ENCODE measurements at places on chromosomes 16 and 17. TPM values are rescaled to one million over a fixed set of nuclear protein-coding genes. Genes with fewer than 3 reads are reported as not detected.

The IL17C gene
- total RNA-seq = 0.43 TPM

The RNF135 gene
- 1.2 TPM for total RNA-seq

The CD300E gene
- total RNA-seq = not detected

The GINS2 gene
- total RNA-seq = 48.9 TPM

The TP53TG3C gene
- total RNA-seq = not detected

The GNG13 gene
- total RNA-seq = 0.17 TPM

The CPNE7 gene
- total RNA-seq = 5.1 TPM

The TRIM47 gene
- 2.7 TPM for total RNA-seq

The PTX4 gene
- 0.61 TPM for total RNA-seq

The ABCA6 gene
- 0.03 TPM for total RNA-seq

The GLIS2 gene
- 0.80 TPM for total RNA-seq

The BCO1 gene
- not detected for total RNA-seq

The OMG gene
- 8.2 TPM for total RNA-seq

The RSL1D1 gene
- total RNA-seq = 391 TPM

The HIGD1B gene
- total RNA-seq = not detected

The KRTAP9-2 gene
- total RNA-seq = not detected
